Body of pancreas (tissue), 4 donors: ENCODE measurements at places on chromosomes 7 and 10. TPM values are rescaled to one million over a fixed set of nuclear protein-coding genes. Genes with fewer than 3 reads are reported as not detected.

DNA sequence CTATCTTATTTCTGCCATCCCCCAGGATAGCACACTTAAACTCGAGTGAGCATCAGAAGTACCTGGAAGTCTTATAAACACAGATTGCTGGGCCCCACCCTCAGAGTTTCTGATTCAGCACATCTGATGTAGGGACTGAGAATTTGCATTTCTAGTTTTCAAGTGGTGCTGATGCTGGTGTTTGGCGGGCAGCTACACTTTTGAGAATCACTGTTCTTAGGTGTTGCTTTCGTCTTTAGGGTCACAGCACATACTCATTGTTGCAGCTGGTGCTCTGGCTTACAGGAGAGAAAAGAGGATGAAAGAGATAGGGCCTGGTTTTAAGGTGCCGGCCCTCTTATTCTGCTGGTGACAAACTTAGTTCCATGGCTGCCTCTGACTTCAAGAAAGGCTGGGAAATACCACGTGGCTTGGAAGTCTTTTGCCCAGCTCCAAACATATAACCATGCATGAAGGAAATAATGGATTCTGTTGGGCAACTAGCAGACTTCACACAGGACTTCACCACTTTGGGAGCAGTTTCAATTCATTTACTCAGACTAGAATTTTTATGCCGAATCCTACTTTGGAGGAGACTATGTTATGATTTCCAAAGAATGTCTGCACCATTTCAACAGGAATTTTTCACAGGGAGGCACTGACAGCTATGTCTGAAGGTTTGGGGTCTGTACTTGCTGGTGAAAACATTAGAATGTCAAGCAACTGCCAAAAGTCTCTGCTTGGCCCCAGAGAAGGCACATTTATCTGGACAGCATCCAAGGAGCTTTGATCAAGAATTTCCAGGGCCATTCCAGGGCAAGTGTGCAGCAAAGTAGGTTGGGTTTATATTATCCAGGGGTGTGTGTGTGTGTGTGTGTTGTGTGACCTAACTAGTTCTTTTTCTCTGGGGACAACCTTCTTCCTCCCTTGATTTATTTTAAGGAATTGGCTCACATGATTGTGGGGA is 6.9 kb upstream of the MINDY4 start:
- peak; percentile 50 for DNase-seq

DNA sequence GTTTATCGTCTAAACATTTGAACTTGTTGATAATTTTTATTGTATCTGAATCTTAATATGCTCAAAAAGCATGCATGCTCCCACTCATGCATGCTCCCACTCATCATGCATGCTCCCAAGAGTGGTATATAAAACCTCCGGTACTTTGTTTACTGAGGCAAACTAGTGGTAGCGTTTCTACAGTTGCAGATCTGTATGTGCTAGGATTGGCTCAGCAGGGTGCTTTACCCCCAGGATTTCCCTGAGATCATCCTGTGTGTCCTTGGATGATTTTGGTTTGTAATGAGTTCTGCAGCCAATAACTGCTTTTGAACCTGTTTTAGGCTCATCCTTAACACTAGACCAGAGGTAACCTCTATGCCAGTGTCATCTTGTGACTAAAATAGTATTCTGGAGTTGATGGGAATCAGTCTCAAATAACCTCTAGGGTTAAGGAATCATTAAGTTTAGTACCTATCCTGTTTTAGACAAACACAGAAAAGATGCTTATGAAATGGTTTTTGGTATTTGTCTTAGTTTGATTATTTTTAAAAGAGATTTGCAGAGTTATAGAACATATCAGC is 40.4 kb downstream of the PHTF2 start:
- DNase-seq = no peak

DNA sequence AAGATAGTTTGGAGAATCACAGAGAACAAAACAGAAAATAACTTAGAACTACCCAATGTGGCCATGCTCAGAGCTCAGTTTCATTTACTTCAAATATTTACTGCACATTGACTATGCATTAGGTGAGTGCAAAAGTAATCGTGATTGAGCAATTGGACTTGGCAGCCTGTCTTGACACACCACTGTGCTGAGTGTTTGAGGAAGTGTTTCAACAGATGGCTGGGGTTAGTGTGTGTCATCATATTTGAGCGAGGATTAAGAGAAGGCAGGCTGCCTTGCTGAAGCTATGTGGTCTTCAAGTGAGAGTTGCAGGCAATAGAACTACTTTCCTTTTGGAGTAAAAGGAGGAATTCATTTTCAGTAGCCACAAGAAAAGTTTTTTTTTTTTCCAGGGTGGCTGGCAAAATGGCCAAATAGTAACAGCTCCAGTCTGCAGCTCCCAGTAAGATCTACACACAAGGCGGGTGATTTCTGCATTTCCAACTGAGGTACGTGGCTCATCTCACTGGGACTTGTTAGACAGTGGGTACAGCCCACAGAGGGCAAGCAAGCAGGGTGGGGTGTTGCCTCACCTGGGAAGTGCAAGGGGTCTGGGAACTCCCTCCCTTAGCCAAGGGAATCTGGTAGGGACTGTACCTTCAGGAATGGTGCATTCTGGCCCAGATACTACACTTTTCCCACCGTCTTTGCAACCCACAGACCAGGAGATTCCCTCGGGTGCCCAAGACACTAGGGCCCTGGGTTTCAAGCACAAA is 37.6 kb downstream of the AKR1C4 start:
- peak; percentile 63 for DNase-seq

DNA sequence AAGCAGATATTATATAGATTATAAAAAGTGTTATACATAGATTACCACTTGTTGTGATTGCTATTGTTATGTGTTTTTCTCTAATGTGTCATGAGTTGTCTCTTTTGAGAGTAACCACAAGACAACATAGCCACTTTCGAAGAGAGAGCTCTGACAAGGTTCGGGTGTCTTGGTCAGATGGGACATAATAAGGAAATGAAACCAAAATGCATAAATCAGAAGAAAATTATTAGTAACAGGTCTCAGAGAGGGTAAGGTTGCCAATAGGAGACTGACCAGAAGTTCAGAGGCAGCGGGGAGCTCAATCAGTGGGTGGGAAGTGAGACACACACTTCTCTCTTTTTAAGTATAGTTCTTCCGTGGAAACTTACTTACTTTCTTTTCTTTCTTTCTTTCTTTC is 639.2 kb upstream of the POT1 start:
- no peak for DNase-seq

DNA sequence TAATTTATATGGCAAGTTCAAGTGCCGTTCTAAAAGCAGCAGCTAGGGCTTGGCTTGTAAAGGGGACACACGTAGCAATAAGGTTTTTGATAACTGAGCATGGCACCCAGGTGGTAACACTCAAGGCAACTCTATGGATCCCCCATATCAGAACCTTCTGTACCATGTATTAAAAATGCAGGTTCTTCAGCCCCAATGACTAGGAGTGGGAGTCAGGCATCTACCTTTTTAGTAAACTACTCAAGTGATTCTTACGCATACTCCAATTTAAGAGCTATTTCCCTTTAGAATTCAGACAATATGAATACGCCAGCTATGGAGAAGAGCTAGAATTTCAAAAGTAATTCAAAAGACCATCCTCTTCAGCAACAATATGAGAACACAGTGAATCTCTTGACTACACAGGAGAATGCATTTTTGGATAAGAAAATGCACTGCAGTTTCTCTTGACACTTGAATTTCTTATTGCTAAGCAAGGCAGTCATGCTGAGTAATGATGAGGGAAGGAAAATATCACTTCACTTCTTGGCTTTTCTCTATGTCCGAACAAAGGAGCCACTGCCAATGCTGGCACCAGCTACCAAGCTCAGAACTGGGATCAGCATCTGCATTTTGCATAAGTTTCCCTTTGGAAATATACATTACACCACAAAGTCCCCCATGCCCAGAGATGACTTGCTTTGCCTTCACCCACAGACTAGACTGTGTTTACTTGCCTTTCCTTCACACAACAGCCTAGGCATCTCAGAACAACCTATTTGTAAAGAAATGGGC is 53.5 kb downstream of the ABLIM1 start:
- no peak for DNase-seq

GRCh38 chr10:113169111-113169510 is 219.1 kb downstream of the TCF7L2 start:
- no peak for DNase-seq

The SEMA4G gene
- 10.5 TPM for total RNA-seq

The PRKCQ gene
- 0.33 TPM for total RNA-seq
